Ascending aorta (tissue), 2 donors: ENCODE measurements at places on chromosomes 4 and X.

DNA sequence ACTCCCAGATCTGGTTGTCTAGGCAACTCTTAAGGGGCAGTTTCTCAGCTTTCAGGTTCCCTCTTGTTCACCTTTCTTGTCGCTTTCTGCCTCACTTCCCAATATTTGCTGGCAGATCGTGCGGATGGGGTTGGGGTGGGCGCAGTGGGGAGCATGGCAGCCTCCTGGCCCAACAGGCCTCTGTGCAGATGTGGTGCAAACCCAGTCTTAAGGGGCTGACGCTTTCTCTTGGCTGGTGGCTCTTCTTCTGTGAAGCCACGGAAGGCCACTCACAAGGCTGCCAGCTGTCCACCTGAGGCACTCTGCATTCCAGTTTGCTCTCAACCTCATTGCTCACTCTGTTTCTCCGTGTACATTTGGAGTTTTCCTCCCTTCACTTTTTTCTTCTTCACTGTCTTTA is 61.7 kb downstream of the NBDY start:
- DNase-seq: no peak

DNA sequence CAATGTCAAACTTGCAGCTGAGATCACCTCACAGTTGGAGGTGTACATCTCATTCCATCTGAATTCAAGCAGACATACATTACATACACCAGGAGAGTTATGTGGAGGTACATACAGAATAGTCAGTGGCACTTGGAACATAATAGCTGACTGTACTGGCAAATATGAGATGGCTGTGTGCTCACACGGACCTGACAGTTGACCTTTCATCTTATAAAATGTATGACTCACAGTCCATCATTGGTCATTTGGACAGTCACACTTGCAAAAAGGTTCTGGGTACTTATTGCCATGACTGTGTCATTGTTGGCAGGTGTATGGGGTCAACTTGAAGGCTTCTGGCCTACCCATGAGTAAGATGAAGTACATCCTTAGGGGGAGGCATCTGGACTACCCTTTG is 88.6 kb upstream of the WDR1 start:
- DNase-seq: no peak

GRCh38 chrX:9131066-9131465 is 97.1 kb upstream of the FAM9B start:
- no peak for DNase-seq

- no peak for DNase-seq
Observed at GRCh38 chr4:187602339-187603092, 393.1 kb upstream of the ZFP42 start.

- no peak for DNase-seq
Observed at GRCh38 chr4:85488416-85488815, 13.5 kb downstream of the ARHGAP24 start.

DNA sequence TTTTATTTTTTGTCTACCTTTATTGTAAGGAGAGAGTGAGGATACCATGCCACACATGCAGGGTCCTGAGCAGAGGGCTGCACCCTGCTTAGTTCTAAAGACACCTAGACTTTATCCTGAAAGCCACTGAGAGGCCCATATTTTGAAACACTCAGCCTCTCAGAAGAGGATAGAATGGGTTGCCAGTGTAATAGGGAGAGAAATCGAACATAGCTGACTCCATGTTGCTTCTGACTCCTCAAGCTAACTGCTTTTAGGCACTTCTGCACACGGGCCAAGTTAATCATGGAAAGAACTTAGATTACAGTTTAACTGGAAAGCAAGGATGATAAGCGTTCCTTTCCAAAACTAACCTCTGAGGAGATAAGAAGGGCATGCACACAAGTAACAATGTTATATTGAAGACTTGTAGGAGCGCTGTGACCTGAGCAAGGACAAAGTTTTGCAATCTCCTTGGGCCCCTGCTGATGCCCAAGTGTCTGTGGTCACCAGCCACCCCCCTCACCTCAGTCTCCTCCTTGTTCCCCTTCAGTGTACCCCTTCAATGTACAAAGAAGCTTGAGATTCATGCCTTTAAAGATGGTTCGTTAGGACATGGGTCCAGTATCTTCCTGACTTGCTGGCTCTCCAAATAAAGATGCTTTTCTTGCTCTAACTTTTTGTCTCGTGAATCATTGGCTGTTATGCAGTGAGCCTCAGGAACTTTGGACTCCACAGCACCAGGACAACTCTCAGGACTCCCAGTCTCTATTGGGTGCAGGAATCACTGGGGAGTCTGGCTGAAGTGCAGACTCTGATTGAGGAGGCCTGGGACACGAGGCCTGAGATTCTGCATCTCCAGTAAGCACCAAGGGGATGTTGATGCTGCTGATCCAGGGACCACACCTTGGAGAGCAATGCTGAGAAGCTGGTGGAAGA is 25.4 kb upstream of the CD99 start:
- no peak for DNase-seq

- DNase-seq: no peak
Observed at GRCh38 chr4:75844151-75844662, 58.0 kb downstream of the PPEF2 start.

GRCh38 chr4:99403380-99404184 is 31.6 kb downstream of the ADH7 start:
- DNase-seq: no peak

DNA sequence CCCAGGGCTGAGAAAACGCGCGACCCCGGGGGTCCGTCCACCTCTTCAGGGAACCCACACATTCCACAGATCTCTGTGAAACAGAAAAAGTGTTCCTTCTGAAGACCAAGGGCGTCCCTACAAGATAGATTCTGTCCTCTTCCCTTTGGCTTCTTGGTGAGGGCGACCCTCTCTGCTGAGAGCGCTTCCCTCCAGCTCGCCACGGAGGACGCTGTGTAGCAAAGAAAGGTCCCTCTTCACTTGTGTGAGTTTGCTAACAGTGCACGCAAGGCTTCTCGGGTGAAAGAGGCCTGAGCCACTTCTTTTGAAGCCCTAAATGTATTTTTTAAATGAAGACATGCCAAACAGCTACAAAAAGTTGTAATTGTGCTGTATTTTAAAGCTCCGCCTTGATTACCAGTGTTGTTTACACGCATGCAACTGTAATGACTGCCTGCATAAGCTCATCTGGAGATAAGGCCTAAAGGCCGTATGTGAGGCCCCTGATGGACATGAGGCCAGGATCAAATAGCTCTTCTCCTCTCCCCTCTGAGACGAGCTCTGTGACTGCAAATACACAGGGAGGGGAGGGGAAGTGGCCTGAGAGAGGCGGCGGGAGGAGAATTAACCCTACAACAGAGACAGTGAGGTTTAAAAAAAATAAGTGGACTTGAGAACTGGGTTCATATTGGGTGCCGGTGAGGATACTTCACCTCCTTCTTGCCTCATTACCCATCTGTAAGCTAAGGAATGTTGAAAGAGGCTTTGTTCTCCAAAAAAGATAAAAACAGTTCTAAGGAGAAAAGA is 95.5 kb downstream of the SOWAHB start:
- no peak for DNase-seq

DNA sequence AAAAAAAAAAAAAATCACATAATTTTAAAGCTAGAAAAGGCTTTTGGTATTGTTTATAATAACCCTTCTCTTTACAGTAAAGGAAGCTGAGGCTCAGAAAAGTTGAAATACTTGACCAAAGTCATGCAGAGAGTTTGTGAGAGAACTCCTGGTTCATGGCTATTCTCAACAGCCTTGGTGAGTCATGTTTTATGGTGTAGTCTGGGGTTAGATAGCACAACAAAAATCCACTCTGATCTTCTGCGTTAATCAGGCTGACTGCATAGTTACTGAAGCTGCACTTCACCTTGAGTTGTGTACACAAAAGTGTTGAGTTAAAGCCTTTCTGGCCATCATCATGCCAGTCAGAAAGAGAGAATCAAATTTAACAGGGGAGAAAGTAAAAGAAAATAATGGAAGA is 19.3 kb upstream of the SFRP2 start:
- no peak for DNase-seq

DNA sequence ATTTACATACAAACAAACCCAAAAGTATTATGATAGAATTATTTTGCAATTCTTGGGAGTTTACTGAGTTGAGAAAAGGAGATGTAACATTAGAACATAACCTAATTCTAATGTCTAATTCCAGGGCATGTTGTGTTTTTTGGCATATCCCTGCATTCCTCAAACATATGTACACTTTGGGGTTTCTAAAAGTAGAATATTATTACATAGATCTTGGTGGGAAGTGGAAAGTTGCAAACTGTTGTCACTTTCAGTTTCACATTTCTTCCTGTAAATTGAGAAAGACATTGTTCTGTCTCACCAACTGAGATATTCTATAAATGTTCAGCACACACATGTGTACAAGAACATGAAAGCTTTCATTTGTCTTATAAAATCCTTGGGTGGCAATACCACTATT is 24.4 kb upstream of the GBA3 start:
- DNase-seq: no peak

GRCh38 chr4:153488006-153488891 is 22.1 kb downstream of the TMEM131L start:
- peak; percentile 70 for DNase-seq

DNA sequence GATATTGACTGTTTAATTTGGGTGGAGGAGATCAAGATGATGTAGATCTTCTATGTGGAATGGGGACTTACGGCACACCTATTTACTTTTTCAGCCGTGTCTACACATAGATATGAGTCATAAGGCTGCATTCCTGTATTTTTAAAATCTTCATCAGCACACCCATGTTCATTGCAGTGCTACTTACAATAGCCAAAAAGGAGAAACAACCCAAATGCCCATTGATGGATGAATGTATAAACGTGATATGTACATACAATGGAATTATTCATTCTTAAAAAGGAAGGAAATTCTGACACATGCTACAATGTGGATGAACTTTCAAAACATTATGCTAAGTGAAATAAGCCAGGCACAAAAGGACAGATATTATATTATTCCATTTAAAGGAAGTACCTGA is 98.6 kb downstream of the AASDH start:
- DNase-seq: no peak

DNA sequence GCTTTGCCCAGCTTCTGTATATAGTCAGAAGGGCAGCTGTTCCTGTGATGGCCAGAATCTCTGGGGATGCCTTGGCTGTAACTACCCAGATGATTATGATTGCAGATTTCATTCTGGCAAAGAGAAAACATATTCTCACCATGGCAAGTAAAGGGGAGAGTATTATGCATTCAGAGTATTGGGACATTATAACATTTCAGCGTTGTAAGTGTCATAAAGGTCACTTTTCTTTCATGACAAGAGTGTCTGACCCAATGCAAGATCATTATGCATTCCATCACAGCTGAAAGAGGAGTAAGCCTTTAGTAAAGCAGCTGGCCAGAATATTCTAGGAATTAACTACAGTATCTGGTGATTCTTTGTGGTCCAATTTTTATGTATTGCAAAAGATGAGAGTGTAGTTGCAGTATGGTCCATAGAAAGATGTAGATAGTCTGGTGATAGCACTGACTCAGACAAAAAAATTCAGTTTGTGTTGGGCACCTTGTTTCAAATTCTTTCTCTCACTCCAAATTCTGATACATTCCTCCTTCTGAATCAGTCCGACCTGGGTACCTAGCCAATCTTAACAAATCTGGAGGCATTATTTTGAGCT is 2366.3 kb downstream of the PCDH7 start:
- DNase-seq: no peak

DNA sequence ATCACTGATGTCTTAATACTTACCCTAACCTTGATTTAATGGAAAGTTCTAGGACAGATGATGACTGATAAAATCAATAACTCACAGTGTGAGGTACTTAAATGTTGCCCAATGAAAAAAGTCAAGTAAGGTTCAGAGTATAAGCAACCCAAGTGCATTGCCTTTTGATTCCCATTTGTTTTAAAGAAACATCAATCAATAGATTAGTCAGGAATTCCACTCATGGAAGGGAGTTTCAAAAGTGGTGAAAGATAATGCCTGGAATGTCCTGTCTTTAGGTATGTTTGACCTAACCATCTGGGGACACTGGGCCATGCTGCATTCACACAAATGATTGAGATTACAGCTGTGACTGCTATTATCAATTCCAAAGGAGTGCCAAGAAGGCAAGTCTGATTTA is 259.7 kb downstream of the PPARGC1A start:
- no peak for DNase-seq

- no peak for DNase-seq
Observed at GRCh38 chr4:173264684-173265185, 69.4 kb downstream of the HMGB2 start.

DNA sequence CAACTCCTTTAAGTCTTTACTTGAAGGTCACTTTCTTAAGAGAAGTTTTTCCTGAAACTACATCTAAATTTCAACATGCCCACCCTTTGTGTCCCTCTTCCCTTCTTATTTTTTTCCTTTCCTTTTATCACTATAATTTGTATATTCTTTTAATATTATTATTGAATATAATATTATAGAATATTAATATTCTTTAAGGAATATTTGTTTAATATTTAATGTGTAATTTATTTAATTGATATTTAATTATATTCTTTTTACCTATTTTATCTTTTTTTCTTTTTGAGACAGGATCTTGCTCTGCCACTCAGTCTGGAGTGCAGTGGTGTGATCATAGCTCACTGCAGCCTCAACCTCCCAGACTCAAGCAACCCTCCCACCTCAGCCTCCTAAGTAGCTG is 114.8 kb downstream of the KDR start:
- DNase-seq: no peak

DNA sequence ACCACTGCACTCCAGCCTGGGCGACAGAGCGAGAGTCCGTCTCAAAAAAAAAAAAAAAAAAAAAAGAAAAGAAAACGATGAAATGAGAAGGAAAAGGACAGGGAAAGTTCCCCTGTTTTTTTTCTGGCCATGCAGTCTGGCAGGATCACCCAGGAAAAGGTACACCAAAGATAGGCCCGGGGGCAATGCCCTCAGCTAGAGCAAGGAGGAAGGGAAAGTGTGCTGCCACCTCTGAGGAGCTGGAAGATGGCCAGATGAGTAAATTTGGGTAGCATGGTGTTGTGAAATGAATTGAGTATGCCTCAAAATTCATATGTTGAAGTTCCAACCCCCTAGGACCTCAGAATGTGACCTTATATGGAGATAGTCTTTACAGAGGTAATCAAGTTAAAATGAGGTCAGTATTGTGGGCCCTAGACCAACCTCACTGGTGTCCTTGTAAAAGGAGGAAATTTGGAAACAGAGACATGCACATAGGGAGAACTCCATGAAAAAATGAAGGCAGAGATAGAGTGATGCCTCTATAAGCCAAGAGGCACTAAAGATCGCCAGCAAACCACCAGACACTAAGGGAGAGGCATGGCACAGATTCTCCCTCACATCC is 28.9 kb downstream of the MAOB start:
- DNase-seq: no peak

DNA sequence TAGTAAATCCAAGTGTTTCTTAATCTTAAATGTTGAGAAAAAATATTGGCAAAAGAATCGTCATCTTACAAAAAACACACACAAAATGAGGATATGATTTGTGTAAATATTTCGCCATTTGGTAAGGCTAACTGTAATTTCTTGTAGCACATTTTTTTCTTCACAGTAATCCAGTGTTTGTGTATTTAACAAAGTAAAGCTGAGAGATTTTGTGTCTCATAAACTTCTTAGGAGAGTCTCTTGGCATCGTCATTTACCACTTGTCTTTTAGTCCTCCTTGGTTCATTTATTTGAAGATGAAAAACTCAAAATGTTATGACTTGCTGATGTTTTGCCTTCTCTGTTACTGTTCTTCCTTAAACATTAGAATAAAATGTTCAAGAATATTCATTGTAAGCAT is 326.7 kb upstream of the PITX2 start:
- no peak for DNase-seq

GRCh38 chr4:165152527-165152926 is 39.9 kb upstream of the TMEM192 start:
- no peak for DNase-seq
